ENCODE measurements at places on chromosomes 5 and 9.
A peak's percentile ranks its signal among the peaks of the same experiment; 100 is the strongest.

DNA sequence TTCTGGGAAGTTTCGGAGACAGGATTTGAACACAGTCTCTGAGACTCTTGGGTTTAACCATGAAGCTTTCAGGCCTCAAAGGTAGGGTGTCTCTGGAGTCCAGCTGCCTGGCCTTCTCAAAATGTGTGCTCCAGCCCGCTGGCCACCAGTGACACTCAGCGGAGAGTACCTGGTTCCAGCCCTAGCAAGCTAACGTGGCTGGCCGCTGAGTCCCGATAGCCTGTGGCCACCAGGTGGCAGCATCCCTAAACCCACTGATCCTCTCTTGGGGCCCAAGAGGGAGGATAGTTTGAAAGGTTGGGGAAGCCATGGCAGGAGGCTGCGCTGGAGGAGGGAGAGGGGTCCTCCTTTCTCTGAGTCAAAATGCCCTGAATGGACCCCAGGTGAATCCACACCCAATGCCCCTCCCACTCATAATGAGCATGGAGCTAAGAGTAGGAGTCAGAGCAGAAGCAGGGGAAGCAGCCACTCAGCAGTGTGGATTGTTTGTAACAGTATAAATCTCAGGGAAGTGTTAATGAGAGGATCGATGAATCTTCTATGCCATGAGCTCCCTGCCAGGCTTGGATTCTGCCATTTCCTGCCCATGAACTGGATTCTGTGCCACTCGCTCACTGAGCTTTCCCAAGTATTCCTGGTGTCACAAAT lies 5.4 kb upstream of the TIFAB start:
- DNase-seq = no peak

- DNase-seq = no peak
Measured at GRCh38 chr9:76567086-76567485, 108.1 kb downstream of the GCNT1 start.

- no peak for DNase-seq
Measured at GRCh38 chr5:151414536-151414935, 32.9 kb upstream of the SLC36A1 start.

- no peak for DNase-seq
Measured at GRCh38 chr5:171861381-171861780, 75.8 kb downstream of the SMIM23 start.

GRCh38 chr5:178825444-178825843 lies 34.3 kb upstream of the ZNF354B start:
- no peak for DNase-seq

DNA sequence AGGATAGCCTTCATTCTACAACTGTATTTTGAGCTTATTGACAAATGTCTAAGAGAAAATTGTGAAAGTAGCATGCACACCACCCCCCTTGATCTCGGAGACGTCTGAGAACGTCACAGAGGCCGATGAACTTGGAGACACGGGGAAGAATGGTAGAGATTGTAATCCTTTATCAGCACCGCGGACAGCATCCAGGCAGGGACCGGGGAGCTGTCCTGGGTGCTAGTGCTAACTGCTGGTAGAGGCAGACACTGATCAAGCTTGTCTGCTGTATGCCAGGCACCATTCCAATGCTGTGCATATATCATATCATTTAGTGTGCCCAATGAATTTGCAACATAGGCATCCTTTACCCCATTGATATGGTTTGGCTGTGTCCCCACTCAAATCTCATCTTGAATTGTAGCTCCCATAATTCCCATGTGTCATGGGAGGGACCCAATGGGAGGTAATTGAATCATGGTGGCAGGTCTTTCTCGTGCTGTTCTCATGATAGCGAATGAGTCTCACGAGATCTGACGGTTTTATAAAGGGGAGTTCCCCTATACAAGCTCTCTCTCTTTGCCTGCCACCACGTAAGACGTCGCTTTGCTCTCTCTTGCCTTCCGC lies 98.8 kb downstream of the LHX2 start:
- DNase-seq = peak; percentile 46

DNA sequence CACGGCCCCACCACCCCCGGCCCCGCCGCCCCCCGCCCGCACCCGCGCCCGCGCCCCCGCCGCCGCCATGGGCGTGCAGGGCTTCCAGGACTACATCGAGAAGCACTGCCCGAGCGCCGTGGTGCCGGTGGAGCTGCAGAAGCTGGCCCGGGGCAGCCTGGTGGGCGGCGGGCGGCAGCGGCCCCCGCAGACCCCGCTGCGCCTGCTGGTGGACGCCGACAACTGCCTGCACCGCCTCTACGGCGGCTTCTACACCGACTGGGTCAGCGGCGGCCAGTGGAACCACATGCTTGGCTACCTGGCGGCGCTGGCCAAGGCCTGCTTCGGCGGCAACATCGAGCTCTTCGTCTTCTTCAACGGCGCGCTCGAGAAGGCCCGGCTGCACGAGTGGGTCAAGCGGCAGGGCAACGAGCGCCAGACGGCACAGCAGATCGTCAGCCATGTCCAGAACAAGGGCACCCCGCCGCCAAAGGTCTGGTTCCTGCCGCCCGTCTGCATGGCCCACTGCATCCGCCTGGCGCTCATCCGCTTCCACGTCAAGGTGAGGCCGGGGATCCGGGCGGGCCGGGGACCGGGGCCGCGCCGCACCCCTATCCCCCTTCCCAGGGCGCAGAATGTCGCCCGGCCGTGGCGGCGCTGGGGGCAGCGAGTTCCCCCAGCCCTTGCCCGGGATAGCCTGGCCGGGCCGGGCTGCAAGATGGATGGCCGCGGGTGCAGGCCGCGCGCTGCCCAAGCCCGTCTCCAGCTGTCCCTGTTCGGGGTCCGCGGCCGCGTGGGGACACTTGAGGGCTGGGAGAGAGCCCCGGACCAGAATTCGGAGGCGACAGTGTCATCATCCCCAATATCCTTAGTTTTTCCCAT lies 594 bp downstream of the FAM120A start:
- DNase-seq = peak; percentile 32

GRCh38 chr5:154836225-154836624 lies 14.2 kb downstream of the FAXDC2 start:
- no peak for DNase-seq

DNA sequence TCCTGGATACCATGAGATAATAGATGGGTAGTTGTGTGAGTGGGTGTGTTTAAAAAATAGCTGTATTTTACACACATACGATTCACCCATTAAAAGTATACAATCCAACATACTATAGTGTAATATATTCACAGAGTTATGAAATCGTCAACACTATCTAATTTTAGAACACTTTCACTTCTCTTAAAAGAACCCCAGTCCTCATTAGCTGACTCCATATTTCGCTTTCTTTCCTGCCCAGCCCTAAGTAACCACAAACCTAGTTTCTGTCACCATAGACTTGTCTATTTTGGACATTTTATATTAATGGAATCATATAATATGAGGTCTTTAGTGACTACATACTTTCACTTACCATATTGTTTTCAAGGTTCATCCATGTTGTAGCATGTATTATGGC lies 63.8 kb upstream of the S1PR3 start:
- DNase-seq = no peak

DNA sequence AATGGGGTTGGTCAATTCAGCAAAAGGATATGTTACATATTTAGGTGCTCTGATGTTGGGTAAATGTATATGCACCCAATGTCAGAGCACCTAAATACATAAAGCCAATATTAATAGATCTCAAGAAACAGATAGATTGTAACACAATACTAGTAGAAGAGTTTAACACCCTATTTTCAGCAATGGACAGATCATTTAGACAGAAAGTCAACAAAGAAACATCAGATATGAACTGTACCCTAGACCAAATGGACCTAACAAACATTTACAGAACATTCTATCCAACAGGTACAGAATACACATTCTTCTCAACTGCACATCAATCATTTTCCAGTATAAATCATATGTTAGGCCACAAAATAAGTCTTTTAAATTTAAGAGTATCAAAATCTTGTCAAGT lies 35.2 kb downstream of the FANCC start:
- no peak for DNase-seq

DNA sequence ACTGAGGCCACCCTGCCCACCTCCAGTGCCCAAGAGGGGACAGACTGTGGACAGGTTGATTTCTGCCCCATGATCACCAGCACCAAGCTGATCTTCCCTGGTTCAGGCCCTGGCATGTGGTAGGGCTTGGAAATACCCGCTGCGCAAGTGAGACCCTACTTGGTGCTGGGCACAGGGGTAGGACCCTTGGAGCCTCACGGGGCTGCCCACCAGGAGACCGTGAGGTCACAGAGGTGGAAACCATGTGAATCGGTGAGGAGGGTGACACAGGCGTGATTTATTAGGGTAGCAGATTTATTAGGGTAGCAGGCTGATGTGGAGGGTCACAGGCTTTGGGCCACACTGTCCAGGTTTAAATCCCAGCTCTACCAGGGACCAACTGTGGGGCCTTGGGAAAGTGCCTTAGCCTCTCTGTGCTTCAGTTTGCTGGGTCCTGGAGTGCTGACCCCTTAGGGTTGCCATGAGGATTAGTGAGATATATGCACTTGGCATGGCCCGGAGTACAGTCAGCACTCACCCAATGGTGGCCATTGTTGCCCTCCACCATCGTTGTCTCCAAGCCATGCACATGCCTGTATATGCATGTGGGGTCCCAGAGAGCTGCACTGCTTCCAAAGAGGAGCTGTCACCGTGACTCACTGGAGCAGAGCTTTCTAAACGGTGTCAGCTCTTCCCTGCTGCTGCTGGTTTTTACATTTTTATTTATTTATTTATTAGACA lies 20.9 kb upstream of the DUSP1 start:
- no peak for DNase-seq

DNA sequence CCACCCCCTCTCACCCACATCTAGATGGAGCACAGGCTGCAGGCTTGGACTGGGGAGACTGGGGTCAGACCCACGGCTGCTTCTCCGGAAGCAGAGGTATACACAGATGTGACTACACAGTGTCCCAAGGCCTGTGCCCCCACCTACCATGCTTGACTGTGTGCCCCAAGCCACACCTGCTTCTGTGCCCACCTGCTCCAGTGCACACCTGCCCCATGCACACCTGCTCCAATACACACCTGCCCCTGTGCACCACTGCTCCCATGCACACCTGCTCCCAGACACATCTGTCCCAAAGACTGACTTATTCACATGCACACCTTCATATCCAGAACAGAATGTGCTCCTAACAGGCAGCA lies 5.5 kb upstream of the COL5A1 start:
- no peak for DNase-seq

GRCh38 chr5:144774197-144774596 lies 603.5 kb downstream of the KCTD16 start:
- DNase-seq = no peak

- DNase-seq = peak; percentile 2
Measured at GRCh38 chr9:84990416-84990815, 320.9 kb downstream of the NTRK2 start.

GRCh38 chr5:38790891-38791290 lies 54.9 kb upstream of the OSMR start:
- no peak for DNase-seq

GRCh38 chr5:143826951-143827444 lies 15.0 kb downstream of the HMHB1 start:
- no peak for DNase-seq

DNA sequence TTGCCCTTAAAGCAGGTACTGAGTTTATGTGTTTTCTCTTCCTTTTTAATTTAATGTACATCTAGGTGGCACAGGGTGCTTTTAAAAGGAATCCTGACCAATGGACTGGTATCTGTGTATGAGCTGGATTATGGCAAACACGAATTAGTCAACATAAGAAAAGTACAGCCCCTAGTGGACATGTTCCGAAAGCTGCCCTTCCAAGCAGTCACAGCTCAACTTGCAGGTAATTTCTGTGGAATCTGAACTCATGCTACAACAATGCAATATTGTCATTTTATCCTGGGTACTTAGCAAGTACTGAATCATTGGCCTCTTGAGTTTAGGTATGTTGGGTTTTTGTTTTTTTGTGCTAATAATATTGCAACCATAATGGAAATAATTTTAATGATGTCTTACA lies 14.4 kb upstream of the TMOD1 start:
- DNase-seq = no peak

DNA sequence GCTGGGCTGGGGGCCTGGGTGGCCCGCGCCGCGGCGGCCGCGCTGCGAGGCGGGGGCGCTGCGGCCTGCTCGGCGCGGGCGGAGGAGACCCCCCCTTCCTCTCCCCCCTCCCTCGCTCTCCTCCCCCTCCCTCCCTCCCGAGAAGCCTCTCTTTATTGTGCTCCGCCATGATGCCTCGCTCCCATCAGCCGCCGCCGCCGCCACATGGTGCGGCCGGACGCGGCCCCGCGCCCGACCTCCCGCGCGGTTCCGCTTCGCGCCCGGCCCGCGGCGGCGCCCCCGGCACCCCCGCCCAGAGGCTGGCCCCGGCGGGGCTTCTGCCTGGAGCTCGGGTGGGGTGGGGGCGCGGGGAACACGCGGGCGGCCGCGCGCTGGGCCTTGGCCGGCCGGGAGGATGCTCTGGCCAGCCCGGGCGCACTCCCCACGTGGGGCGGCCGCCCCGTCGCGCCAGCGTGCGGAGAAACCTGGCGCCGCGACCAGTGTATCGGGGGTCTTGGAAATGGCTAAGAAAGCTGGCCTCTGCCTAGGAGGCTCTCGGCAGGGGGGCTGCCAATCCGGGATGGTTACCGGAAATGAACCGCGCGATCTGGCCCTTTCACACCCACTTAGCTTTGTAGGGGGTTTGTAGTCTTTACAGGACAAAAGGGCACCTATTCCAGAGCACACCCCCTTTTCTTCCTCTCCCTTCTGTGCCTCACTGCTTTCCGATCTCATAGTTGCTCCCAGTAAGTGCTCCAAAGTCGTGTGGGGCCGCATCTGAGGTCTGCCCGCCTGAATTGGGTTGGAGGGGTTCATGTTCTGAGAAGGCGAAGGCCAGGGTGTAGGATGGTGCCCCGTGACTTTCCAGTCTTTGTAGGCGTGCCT lies 1.0 kb downstream of the SET start:
- peak; percentile 94 for DNase-seq

DNA sequence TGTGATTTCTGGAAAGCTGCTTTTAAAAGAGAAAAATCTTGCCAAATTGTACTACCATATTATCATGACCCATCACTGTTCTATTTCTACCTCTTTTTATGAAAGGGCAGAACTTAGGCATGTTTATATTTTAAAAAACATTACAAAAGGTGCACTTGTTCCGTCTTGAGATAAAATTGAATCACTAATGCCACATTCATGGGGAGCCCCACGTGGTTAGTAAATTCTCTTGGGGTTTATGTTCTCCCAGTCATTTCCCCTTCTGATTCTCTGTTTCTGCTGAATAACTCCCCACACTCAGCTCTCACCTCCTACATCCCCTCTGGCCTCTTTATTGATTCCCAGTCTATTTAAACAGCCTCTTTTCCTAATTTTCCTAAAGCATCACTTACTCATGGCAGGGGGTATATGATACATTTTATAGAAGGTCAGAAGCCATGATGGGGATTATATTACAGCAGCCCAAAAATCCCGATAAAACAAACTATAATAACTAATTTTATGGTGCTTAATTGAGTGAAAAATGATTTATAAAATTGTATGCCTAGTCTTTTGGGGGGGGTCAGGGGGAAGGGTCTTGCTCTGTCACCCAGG lies 19.7 kb upstream of the VLDLR start:
- no peak for DNase-seq

DNA sequence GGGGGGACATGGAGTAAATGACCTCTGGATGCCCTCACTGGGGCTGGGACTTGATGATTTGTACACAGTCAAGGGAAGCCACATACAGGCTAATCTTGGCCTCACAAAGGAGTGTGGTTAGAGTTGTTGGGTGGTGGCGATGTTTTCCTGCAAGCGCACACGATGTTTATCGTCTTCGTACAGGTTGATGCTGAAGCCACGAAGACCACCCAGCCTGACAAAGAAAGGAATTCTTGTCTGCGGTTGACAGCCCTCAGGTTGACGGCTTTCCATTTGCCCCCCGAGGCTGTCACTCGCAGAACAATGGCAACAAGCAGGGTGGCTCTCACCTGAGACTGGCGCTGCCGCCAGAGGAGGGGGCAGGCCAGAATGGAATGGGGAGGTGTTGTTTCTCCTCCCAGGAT lies 14.1 kb upstream of the XPA start:
- no peak for DNase-seq

Measured in frontal cortex (tissue), 4 donors.